ENCODE measurements at places on chromosomes 6 and 20.
A peak's percentile ranks its signal among the peaks of the same experiment; 100 is the strongest.

- no peak for DNase-seq
Observed at GRCh38 chr6:63352069-63352543, 32.3 kb upstream of the LGSN start.

DNA sequence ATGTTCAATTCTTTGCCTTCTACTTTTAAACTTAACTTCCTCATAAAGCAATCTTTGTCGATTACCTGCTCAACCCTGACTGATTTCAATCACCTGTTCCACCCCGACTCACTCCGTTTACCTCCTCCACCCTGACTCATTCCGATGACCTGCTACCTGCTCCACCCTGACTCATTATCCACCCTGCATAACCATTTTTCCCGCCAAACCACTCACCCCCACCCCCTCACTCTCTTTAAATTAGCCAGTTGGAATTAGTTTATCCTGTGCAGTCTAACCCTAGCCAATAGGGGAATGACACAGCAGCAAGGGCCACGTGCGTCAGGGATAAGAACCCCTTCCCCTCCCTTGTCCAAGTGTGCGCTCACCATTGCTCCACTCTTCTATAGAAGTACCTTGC lies 56.7 kb upstream of the MRAP2 start:
- no peak for DNase-seq

- no peak for DNase-seq
Observed at GRCh38 chr6:144607998-144608735, 323.0 kb downstream of the UTRN start.

DNA sequence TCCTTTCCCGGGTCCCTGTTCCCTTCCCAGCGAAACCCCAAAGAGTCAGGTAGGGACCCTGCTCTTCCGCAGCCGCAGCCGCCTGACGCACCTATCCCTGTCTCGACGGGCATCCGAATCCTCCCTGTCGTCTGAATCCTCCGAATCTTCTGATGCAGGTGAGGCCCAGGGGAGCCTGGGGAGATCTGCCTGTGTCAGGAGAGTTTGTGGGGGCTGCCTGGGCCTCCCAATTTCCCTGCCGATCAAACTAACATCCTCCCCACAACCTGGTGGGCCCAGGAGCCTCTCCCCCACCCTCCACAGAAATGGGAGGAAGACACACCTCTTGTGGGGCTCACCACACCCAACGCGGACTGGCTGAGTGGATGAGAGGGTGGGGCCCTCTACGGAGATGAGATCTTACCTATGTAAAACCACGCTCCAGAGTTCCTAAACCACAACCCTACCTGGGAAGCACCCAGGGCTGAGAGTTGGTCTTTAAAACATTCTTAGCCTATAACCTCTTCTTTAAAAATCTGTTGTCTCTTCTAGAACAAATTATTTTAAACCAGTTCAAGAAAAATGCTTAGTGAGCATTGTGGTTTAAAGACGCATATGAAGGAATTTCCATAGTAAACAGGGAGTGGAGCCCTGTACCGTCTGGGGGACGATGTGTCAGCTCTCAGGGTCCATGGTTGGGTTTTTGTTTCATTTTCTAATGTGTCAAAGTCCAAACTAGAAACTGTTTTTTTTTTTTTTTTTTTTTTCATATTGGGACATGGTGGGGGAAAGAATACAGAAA lies 1.7 kb downstream of the CDC25B start:
- DNase-seq = no peak

- no peak for DNase-seq
Observed at GRCh38 chr6:105453968-105454367, 51.1 kb upstream of the PREP start.

DNA sequence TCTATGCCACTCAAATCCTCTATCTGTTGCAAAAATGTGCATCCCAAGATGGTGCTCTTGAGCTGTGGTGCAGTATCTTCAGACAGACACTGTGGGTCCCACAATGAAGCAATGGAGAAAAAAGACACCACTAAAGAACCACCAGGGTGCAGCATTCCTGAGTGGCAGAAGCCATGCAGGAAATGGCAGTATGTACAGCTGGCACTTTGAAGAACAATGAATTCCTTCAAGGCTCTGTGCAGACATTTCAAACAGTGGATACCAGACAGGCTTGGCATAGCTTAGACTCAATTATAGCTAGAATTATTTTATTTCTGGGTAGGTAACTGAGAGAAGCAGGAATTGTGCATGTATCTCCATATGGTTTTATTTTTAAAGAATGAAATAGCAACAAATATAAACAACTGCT lies 24.0 kb upstream of the HDAC2 start:
- no peak for DNase-seq

GRCh38 chr20:62051546-62052255 lies 14.0 kb downstream of the TAF4 start:
- DNase-seq = no peak

DNA sequence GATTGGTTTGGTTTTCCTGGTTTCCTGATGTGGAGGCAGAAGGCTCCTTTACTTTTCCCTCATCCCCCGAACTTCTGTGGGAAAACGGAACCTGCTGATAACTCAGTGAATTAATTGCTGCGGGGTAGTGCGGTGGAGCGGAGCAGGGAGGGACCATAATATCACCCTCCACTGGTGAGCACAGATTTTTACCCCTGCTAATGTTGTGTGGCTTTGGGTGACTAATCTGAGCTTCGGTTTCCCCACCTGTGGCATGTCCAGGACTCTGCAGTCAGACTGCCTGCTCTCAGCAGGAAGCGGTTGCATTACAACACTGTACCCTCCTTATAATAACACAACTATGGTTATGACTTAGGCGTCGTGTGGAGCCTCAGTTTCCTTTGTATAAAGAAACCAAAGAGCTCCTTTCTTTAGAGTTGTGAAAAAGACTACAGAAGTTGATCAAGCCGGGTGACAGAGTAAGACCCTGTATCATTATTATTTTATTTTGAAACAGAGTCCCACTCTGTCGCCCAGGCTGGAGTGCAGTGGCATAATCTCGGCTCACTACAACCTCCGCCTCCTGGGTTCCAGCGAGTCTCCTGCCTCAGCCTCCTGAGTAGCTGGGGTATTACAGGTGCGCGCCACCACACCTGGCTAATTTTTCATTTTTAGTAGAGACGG lies 2.2 kb upstream of the ID1 start:
- DNase-seq = peak; percentile 42

- DNase-seq = no peak
Observed at GRCh38 chr6:108275976-108276375, 15.1 kb upstream of the SNX3 start.

- DNase-seq = no peak
Observed at GRCh38 chr6:79571030-79571367, 33.8 kb upstream of the LCA5 start.

DNA sequence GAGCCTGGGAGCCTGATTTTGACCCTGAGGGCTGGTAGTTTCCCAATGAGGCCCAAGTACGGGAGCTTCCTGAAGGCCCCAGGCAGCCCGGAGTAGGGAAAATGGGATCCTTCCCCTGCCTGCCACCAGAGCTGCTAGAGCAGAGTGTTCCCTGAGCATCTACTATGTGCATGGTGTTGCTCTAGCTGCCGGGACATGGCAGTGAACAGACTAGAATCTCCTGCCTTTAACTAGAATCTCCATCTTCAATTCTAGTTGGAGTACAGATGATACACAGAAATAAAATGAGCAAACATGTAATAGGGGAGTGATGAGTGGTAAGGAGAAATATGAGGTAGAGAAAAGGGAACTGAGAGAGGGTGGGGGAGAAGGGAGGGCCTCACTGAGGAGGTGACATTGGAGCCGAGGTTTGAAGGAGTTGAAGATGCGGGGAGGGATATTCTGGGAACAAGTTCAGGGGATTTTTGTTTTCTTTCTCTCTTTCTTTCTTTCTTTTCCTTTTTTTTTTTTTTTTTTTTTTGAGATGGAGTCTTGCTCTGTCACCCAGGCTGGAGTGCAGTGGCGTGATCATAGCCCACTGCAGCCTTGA lies 18.5 kb downstream of the VSTM2L start:
- no peak for DNase-seq

DNA sequence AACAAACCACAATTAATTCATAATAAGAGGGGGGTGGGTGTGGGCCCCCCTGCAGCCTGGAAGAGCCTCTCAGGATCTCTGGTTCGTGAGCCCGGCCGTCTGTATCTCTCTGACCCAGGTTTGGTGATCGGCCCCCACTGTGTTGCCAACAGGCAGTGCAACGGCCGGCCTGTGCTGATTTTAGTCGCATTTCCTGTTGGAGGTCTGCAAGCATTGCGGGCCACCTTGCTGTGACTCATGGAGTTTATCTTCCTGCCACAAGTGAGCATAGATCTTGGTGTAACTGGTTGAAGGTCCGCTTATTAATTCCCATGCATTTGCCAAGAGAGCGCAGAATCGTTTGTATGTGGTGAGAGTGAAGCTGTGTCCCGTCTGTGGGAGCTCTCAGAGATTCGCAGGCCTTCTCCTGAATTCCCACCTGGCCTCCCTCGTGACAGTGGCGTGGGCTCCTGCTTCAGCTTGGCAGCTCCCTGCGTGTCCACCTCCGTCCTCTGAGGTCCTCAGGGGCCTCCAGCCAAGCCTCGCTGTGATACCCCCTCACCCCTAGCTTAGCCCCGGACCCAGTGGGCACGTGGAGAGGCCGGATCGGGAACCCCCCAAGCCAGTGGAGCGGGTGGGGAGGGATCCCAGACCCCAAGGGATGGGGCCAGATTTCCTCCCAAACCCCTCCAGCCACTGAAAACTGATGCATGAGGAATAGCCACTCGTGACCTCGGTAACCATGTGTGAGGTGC lies 269.8 kb downstream of the CDH4 start:
- no peak for DNase-seq

- DNase-seq = no peak
Observed at GRCh38 chr20:33178726-33179125, 10.8 kb downstream of the BPIFA2 start.

GRCh38 chr20:49166534-49167449 lies 21.3 kb downstream of the STAU1 start:
- DNase-seq = no peak

DNA sequence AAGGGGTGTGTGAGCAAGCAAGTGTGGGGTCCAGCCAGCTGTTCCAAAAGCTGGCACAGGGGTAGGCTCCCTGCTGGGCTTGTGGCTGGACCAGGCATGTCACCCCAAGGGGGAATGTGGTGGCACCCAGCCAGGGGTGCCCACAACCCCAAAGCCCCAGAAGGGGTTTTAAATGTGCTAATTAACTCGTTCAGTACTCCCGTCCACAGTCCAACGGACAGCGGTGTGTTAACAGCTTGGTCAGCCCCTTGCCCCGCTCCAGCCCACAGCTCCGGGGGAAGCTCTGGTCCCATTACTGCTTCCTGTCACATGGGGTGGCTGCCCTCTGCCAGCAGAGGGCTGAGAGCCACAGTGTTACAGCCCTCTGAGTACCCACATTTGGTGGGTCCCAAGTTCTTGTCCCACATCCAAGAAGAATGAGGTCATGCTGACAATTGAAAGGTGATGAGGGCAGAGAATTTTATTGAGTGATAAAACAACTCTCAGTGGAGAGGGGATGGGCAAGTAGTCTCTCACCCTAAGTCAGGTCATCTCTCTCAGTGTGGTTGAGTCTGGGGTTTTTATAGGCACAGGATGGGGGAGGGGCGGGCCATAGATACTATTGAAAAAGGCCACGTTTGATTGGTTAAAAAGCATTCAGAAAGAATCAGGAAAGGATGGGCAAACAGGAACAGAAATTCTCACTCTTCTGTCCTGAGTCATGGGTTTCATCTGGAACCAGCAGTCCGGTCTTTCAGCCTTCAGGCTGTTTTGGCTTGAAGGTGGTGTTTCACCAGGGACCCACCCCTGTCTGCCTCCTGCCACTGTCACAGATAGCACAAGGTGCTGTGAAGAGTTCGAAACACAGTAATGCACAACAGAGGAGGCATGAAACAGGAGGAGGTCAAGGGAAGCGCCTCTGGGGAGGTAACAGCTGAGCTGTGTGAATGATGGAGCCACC lies 238.5 kb downstream of the NFATC2 start:
- no peak for DNase-seq

GRCh38 chr20:49290608-49291191 lies 12.8 kb upstream of the ZNFX1 start:
- no peak for DNase-seq

- no peak for DNase-seq
Observed at GRCh38 chr20:58994390-58995159, 12.5 kb downstream of the CTSZ start.

- DNase-seq = no peak
Observed at GRCh38 chr20:8361006-8361652, 229.1 kb downstream of the PLCB1 start.

GRCh38 chr6:2209226-2209809 lies 36.1 kb downstream of the GMDS start:
- peak; percentile 10 for DNase-seq

DNA sequence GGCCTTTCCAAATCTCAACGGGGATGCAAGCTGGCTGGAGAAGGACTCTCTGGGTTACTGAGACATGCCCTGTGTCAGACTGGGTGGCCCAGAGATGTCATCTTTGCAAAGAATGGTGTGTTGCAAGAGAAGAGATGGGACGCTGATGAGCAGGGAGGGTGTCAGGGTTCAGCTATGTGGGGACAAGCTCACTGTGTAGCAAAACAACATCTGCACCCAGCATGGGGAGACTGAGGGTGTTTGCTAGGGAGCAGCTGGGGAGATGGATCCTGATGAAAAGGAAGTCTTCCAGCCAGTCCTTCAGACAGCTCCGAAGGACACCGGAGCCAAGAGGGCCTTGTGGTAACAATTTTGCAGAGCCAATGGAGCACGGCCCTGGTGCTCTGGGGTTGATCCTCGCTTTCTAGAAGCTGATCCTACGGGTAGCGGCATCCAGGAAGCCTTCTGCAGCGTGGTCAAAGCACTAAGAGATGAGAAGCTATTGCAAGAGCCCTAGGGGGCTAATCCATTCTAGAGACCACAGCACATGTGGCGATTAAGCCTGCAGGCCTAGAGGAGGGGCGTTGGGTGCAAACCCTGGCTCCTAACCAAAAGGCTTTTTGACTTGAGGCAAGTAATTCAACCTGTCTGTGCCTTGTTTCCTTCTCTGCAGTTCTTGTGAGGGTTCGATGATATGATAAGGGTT lies 39.9 kb downstream of the EDN3 start:
- DNase-seq = no peak

GRCh38 chr6:25477006-25477590 lies 174.9 kb upstream of the SCGN start:
- no peak for DNase-seq

- no peak for DNase-seq
Observed at GRCh38 chr6:54716877-54717276, 129.7 kb upstream of the FAM83B start.

DNA sequence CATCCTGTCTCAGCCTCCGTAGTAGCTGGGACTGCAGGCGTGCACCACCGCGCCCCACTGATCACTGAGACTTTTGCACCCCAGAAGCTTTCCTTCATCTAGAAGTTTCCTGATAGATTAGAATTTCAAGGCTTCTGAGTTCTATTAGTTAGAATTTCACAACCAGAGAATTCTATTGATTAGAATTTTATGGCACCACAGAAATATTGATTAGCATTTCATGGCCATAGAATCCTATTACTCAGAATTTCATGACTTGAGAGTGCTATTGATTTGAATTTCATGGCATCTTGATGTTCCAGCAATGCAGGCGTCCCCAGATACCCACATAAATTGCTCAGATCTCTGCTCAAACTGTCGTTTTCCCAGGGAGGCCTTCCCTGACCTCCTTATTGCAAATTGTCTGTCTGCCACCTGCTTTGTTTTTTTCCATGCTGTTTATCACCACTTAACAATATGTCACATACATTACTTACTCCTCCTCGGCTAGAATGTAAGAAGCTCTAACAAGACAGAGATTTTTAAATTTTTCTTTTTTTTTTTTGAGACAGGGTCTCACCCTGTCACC lies 16.9 kb upstream of the CBFA2T2 start:
- no peak for DNase-seq
